Vagina (tissue), 2 donors: ENCODE measurements at places on chromosomes 13 and 19.

GRCh38 chr13:75258159-75258782 is 223.7 kb downstream of the TBC1D4 start:
- no peak for DNase-seq

DNA sequence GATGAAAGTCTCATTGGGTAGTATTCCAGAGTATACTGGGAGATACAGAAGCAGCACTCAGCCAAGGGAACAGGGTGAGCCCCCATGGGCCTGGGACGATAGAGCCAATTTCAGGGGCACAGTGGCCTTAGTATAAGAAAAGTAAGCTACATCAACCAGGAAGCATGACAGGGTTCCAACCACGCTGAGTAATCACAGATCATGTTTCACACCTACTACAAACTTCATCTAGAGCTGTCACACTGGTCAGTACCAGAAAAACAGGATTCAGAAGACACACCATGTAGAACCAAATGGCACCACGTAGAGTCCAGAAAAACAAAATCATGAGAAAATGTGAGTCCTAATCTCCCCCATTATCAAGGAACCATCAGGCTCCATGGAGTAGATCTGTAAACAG is 1292.4 kb upstream of the MIR17HG start:
- DNase-seq, result no peak

- no peak for DNase-seq
These were observed 32.1 kb downstream of the RASL11A start for GRCh38 chr13:27302643-27303262.

- peak; percentile 99 for DNase-seq
These were observed at the start of gene HNRNPM for GRCh38 chr19:8444677-8445487. TSS of gene HNRNPM (plus strand) at chr19:8444975. CDS start at chr19:8444999, 24 bp downstream.

DNA sequence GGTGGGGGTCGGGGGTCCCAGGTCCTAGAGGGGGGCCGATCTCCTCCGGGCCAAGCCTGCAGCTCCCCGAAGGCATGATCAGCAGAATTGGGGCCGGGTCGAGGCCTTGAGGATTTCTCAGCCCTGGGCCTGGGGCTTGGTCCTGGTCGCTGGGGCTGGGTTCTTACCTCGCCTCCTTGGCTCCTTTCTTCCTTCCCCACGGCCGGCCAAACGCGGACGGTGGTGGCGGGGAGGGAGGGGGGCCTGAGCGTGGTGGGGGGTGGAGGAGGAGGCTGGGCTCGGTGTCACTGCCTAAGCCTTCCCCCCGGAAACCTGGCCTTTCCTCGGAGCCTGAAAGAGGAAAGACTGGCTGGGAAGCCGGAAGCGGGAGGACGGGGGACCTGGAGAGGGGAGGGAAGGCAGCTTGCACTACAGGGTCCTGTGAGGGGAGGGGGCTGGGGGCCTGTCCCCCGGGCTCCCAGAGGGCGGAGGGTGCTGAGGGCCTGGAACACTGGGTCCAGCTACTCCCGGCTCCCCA is at the start of gene ZNF579:
TSS of gene ZNF579 (minus strand) at position 221 of the 517 bp plus-strand sequence. CDS start 1,209 bp downstream, outside the sequence.
- DNase-seq, result no peak

DNA sequence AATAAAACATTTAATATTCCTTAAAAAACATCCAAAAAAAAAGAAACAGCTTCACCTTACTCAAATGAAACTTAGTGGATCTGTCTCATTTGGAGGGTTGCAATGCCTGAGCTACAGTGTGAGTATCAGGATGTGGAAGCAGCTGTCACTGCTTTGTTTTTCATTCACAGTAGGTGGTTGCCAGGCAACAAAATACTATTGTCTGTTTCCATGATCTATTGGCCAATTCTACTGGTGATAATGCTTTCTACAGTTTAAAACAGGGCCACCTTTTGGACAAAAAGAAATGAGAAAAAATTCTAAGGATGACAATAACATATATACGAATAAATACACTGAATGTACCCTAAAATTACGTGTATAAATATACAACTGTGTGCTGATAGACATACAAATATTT is 3.0 kb downstream of the ENOX1 start:
- DNase-seq, result no peak

- DNase-seq, result no peak
These were observed 17.7 kb downstream of the CEACAM8 start for GRCh38 chr19:42577016-42577415.

DNA sequence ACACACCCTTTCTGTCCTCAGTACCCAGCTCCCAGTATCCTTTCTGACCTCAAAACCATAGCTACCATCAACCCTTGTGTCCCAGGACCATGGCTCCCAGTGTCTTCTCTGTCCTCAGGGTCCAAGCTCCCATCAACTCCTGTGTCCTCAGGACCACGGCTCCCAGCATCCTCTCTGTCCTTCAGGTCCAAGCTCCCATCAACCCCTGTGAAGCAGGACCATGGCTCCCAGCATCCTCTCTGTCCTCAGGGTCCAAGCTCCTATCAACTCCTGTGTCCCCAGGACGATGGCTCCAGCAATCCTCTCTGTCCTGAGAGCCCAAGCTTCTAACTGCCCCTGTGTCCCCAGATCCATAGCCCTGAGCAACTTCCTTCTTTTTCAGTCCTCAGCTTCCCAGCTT is 1.7 kb upstream of the CADM4 start:
- no peak for DNase-seq

DNA sequence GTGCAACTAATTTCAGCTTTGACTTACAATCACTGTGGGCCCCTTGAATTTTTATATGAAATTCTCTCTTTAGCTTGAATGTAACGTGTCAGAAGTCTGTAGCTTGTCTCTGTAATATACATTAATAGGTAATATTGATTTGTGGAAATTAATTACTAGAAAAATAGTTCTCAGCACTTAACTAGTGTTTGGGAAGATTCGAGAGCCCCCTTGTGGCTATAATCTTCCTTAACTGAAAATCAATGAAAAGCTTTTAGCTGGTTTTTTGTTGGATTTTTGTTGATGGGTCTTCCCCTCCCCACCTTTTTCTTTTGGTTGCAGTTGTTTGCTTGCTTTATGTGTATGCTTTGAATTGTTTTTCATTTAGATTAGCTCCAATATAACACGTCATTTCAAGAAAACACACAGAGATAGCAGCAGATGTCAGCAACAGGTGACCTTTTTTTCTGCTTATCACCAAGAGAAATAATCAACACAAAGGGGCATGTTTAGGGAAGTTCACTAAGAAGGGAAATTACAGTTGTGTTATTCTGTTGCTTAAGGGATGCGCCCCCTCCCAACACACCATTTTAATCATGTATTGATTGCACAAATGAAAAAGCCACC is 176.8 kb downstream of the OXGR1 start:
- DNase-seq, result no peak

DNA sequence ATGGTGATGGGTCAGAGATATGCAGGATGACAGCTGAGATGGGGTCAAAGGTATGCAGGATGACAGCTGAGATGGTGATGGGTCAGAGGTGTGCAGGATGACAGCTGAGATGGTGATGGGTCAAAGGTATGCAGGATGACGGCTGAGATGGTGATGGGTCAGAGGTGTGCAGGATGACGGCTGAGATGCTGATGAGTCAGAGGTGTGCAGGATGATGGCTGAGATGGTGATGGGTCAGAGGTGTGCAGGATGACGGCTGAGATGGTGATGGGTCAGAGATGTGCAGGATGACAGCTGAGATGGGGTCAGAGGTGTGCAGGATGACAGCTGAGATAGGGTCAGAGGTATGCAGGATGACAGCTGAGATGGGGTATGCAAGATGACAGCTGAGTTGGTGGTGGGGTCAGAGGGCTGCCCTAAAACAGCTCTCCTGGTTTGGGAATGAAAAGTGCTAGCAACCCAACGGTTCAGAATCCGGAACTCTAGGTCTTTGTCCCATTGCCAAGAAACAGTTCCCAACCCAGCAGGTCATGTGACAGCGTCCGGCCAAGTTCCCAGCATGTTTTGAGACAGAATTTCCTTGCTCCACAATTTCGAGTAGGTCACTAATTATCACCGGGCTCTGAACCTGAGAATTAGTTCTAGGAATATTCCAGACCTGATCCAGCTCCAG is 3.2 kb downstream of the SELENOW start:
- no peak for DNase-seq

DNA sequence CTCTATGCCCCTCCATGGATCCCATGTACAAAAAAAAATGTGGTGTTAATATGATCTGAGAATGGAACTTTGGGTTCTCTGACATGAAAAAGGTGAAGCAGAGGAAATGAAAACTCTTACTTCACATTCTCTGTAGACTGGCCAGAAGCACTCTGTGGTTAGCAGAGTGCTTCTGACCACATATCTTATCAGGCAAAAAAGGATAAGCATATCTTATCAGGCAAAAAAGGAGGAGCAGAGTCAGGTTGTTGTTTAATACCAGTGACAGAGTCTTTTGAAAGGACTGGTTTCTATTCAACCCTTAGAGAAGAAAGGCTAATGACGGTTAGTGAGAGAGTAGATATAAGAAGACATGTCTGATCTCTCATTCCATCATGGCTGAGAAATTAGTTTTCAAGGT is 1404.8 kb downstream of the SLITRK1 start:
- DNase-seq, result no peak

- DNase-seq, result no peak
These were observed 519.7 kb downstream of the DIAPH3 start for GRCh38 chr13:59643906-59644626.

DNA sequence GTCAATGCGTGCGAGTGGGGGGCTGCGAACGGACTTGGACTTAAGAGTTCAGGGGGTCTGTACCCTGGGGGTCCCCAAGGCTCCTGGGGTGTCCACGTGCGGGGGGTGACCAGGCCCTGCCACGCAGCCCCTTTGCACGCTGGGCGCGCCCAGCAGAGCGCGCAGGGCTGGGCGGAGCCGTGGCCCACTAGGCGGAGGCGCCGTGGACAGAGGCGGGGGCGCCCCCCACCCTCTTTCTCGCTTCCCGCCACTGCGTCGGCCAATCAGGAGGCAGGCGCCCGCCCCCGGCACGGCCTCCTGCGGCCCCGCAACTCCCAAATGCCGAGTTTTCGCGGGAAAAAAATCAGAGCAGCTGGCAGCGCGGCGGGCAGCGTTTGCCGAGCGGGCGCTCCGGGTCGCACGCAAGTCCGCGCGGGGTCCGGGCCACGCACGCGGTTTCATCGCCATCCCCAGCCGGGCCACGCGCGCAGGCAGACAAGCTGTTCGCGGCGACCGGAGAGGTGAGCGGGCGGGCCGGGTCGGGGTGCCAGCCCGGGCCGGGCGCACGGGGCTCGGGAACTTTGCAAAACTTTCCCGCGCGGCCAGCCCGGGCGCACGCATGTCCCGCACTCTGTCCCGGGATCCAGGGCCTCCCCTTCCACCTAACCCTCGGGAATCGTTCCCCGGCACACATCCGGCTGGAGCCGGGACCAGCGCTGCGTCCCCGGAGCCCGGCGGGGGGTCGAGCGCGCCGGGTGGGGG is at the start of gene UHRF1:
TSS of gene UHRF1 (plus strand) at position 346 of the 741 bp plus-strand sequence. CDS start 1,385 bp downstream, outside the sequence.
- no peak for DNase-seq

DNA sequence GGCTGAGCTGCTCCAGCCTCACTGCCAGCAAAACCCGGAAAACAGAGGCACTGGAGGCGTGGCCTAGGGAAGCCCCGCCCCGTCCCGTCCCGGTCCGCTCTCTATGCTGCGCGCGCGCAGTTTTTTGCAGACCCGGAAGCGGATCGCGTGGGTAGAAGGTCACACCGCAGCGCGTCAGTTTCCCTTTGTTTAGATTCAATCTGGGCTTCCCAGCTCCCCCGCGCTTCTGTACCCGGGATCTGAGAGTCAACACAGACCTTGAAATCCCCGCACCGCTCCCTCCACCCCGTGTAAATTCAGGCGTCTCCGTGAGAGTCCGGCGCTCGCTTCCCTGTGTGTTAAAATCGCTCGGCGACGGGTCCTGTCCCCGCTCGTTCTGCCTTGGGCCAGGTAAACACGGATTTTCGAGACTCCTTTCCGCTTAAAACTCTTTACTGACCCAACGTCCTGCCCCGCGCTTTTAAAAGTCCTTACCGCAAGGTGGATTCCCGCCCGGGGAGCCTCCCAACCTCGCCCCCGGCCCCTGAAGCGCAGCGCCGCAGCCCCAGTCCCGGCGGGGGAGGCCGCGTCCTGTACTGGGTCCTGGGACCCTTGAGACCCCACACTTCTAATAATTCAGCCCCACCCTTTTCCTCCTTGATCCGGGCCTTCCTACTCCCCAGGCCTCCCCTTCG is at the start of gene ZNF610:
TSS of gene ZNF610 (plus strand) at position 127 of the 674 bp plus-strand sequence. CDS start 12,930 bp downstream, outside the sequence.
- no peak for DNase-seq

- DNase-seq, result no peak
These were observed 176.9 kb downstream of the TBC1D4 start for GRCh38 chr13:75305059-75305458.

GRCh38 chr13:114148521-114148855 is 16.1 kb upstream of the RASA3 start:
- no peak for DNase-seq

DNA sequence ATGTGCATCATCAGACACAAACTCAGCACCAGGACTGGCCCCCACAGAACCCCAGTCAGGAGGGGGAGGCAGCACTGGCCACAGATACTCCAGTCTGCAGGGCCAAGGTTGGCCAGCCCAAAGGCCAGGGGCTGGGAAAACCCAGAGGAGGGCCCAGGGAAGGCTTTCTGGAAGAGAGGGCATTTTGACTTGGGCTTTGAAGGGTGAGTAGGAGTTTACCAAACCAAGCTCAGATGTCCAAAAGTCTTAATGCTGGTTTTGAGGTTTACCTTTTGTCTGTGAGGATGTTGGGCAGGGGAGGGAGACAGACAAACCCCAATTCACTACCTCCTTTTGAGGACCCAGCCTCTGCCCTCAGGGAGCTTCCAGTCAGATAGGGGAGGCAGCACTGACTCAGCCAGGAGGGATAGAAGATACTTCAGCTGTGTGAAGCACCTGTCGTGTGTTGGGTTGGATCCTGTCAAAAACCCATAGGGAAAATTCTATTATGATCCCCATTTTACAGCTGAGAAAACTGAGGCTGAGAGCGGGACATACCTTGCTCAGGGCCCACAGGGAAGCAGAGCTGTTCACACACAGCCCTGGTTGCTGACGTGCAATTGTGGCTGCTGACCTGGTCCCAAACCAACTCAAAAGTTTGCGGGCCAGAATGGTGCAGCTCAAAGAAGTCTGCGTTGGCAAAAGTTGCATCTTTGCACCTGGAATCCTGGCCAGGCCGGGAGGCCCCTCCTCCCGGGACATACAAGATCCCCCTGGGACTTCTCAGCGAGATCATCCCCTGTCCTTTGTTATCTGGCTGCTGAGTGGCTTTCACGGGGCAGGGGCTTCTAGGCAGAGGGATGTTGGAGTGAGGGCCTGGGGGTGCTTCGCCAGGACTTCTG is 13.1 kb downstream of the CILP2 start:
- no peak for DNase-seq

GRCh38 chr13:92158346-92158745 is 759.9 kb downstream of the GPC5 start:
- DNase-seq, result no peak

- DNase-seq, result no peak
These were observed 223.5 kb upstream of the SLC10A2 start for GRCh38 chr13:103289681-103290080.

DNA sequence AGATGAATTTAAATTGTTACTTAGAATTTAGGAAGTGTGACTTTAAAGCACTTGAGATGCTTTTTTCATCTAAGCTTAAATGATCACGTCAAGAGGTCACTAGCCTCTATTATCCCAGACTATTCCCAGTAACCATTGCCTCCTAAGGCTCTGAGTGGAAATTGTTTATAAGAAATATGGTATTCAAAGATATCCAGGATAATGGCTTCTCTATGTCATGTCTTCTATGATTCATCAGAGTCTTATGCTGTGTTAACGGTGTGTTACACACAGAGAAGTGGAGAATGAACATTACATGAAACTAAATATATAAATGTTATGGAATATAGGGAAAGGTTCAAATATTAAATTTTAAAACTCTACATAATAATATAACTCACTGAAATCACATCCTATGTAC is 79.8 kb upstream of the NBEA start:
- DNase-seq, result no peak
